ENCODE measurements at places on chromosomes 6 and 20.

GRCh38 chr20:48758206-48758820, 69.5 kb downstream of the PREX1 start:
- peak; percentile 55 for DNase-seq

GRCh38 chr6:101391772-101392585, 1.5 kb upstream of the GRIK2 start:
- DNase-seq, result no peak

- no peak for DNase-seq
These were observed 90.3 kb downstream of the SLC24A3 start for GRCh38 chr20:19302714-19303113.

GRCh38 chr20:7151676-7152470, 384.4 kb downstream of the BMP2 start:
- no peak for DNase-seq

DNA sequence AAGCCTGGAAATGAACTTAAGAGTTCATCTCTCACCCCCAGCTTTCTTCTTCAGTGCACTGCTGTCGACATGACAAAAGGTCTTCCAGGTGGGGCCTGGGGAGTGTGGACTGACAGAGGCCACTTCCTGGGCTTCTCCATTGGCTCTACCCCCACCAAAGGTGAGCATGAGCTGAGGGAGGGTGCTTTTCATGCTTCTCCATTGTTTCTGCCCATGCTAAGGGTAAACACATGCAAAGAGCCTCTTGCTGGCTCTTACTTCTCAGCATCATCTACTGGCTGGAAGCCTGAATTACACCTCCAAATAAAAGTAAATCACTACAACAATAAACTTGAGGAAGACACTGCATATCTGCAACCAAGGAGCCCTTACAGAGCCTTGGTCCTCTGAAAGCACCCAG, 227.2 kb downstream of the EPM2A start:
- DNase-seq, result no peak

DNA sequence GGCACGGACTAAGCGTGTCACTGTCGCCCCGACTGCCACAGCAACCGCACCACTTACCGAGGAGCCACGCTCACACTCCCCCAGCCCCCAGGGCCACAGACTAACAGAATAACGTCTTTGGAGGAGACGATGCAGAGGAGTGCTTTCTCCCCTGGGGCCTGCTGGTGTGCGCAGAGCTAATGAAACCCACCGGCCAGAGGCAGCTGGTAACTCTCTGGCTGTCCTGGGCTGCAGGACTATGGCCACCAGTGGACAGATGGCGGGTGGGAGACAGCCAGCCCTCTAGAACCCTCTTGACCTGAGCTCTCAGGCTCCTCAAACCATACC, 228.0 kb downstream of the DLL1 start:
- no peak for DNase-seq

- peak; percentile 100 for DNase-seq
These were observed at the start of gene HECA for GRCh38 chr6:139134817-139135577. TSS of gene HECA (plus strand) at chr6:139135080. CDS start at chr6:139135397, 317 bp downstream.

GRCh38 chr6:44222486-44223318, 693 bp upstream of the SLC29A1 start:
- no peak for DNase-seq

DNA sequence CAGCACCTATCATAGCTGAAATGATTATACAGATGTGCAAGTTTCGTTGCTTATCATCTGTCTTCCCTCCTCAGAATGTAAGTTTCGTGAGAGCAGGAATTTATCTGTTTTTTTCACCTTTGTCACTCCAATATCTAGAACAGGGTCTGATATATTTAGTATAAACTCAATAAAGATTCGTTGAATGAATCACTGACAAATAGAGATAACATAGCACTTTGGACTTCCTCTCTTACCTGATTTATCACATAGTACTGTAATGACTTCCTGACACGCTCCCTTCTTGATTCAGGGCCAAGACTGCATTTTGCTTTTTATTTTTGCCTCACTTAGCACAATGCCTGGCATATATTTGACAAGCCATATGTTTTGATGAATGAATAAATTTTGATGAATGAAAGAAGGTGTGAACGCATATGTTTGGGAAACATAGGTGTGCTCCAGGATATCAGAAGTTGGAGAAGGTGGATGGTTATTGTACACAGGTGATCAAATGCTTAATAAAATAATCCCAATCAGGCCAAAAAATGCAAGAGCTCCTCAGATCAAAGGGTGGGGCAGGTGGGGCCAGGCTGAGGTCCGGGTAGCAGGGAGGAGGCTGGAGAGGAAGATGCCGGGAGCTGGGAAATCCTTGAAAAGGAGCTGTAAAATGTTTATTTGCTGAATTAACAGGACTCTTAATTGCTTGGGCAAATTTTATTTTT, 33.0 kb downstream of the PIM1 start:
- no peak for DNase-seq

GRCh38 chr20:39698752-39699151, 736.6 kb downstream of the DHX35 start:
- no peak for DNase-seq

- DNase-seq, result no peak
These were observed 520.4 kb downstream of the ADGRB3 start for GRCh38 chr6:69155467-69155866.

DNA sequence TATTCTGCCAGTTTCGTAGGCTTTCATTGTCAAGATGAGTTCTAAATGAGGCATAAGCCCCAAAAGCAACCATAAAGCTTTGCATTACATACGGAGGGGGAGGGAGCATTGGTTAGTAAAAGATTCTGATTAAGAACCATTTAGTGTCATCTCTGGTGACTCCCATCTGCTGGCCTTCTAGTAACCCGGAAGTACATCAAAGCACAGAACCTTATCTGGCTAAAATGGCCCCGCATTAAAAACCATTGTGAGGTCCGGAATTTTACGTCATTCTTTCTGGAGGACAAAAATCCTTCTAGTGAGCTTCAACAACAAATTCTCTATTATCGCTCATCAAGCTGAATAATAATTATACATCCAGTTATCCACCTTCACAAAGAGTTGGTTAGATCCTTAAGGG, 37.8 kb downstream of the METTL24 start:
- DNase-seq, result no peak

DNA sequence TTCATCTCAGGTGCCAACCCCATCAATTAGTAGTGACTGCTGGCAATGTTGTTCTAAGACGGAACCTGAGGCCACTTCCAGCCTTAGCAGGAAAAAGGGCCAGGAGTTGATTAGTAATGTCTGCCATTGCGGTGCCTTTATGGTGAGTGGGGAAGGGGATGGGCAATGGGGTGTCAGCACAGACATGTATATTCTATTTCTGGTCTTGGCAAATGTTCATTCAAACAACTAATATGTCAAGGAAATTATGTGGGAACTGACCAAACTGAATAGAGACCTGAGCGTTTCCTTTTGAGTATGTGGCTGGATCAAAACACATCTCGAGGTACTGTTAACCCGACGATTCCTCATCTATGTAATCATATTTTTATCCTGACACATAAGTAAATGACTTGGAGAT, 34.6 kb upstream of the BMP2 start:
- DNase-seq, result no peak

DNA sequence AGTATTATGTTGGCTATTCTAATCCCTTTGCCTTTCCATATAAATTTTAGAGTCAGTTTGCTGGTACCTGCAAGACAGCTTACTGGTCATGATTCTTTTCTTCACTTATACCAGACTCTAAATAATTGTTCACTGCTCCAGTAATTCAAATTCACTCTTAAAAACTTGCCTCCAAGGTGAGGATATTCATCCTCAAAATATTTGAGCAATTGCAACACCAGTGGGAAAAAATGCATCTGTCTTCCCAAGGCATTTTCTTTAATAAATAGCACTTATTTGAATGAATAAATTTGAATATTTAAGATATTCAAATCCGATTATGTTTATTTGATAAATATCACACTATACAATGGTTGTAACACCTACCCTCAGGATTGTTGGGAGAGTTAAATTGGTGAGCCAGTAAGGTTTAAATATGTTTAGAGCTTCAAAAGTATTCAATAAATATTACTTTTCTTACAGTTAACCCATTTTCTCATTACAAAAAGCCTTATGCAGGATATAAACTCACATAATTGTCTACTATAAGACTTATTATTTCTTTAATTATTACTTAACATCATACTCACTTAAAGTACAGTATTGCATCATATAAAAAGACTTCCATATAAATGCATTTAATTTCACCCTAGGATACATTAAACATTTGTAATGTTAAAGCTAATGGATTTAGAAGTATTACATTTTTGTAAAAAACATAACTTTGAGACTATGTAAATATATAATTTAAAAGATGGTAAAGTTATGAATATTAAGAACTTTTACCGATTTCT, 285.6 kb downstream of the SAMD5 start:
- no peak for DNase-seq

- no peak for DNase-seq
These were observed at the start of gene BEND3 for GRCh38 chr6:107114926-107115694. TSS of gene BEND3 (minus strand) at chr6:107115515. CDS start at chr6:107099285, 16,230 bp downstream.

DNA sequence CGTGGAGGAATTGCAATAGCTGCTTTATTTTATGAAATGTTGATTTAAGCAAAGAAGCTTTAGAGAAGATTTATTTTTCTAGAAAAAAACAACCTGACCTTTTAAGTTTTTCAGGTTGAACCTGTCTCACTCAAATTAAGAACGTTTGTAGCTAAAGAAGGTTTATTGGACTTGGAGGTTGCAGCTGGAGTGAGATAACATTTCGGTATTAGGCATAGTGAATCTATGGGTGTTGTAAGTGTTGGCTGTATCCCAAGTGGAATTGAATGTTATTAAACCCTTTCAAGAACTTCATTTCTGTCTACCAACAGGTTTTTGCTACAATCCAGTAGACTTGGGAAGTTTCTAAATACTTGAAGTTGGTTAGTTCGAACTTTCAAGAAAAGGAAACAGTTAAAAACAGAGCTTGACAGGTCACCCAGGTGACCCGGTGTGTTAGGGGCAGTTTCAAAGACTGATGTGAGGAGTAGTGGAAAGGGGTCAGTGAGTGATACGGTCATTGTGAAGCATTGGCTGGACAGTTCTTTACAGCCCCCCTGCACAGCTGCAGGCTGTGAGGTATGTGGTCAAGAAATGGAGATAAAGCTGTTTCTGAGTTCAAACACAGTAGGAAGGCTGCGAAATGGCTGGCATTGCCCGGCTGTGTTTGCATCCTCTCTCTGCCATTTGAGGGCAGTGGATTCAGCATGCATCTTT, 2.4 kb upstream of the TBCC start:
- DNase-seq, result no peak

GRCh38 chr20:50224052-50224451, 33.4 kb downstream of the CEBPB start:
- DNase-seq, result no peak

DNA sequence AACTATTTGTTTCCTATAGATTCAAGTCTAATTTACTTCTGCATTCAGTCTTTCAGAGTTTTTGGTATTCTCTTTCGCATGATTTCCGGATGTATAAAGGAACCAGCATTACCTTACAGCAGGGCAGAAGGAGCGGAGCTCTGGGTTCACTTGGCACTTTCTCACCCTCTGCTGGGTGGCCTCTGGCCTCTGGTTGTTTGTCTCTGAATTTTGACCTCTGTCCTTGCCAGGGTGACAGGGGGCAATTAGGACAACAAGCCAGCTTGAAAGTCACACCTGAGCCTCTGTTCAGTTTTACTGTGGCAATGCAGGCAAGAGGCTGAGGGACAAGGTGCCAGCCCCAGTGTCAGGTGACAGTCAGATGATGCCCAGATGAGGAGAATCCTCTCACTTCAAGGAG, 69.4 kb upstream of the KIF25 start:
- no peak for DNase-seq

DNA sequence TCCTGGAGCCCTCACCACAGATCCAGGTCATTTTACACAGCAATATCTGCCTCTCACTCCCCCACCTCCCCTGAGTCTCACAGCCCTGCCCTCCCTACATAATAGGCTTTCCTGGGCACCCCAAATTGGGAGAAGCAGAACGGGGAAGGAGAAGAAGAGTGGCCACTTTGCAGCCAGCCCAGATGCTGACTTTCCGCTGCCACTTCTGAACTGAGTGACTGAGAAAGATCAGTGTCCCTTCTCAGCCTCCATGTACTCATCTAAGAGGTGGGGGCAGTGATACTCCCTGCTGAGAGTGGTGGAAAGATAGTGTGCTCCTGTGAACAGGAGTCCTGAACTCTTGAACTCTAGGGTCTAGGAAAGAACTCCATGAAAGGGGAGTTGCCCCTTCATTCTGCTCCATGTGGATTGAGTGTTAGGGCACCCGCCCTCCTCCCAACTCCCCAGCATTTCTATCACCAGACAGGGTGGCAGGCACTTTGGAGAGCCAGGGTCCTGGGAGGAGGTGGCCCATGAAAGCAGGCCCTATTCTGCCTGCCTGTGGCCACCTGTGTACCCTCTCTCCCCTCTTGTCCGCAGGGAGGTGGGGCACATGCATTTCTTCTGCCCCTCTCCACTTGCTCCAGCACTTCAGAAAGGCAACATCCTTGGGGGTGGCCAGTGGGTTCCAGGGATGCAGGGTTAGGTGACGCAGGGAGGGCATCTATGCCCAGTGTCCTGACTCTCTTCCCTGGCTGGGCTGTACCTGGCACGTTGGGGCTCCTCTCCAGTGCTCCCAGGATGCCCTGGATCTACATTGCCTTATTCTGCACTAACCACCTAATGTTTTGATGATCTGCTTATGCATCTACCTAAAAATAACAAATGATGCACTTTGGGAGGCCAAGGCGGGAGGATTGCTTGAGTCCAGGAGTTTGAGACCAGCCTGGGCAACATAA, 38.3 kb upstream of the MRPS18A start:
- DNase-seq, result no peak

DNA sequence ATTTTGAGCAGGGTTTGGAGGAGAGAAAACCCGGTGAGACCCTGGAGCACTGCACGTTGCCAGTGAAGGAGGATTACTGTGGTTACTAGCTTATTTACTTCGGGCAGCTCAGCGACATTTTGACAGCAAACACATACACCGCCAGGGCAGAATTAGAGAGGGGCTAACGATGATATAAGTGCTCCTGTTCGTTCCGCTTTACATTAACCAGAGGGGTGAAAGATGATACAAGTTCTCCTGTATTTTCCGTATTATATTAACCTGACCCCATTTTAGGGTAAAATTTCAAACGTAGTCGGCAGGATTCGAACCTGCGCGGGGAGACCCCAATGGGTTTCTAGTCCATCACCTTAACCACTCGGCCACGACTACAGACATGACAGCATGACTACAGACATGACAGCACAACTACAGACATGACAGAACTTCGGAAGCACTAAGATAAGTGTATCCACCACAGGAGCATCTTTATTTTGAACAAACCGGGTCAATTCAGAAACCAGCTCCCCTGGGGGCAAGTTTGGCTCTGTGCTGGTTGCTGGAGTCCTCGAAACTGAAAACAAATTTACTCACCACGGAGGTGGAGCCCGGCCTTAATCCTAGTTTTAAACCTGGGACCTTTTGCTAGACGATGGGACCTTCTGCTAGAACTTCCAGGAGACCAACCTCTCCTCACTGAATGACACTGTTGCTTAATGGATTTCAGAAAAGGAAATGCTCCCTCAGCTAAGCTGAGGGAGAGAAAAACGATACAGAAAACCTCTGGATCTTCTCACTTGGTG, 80.4 kb upstream of the ZNF184 start:
- no peak for DNase-seq

GRCh38 chr20:23939641-23940040, 48.9 kb downstream of the GGTLC1 start:
- no peak for DNase-seq

Measured in central memory CD8-positive, alpha-beta T cell (primary cell).